Spinal cord (tissue), 10 donors: ENCODE measurements at places on chromosomes 6 and 20.
A peak's percentile ranks its signal among the peaks of the same experiment; 100 is the strongest.

DNA sequence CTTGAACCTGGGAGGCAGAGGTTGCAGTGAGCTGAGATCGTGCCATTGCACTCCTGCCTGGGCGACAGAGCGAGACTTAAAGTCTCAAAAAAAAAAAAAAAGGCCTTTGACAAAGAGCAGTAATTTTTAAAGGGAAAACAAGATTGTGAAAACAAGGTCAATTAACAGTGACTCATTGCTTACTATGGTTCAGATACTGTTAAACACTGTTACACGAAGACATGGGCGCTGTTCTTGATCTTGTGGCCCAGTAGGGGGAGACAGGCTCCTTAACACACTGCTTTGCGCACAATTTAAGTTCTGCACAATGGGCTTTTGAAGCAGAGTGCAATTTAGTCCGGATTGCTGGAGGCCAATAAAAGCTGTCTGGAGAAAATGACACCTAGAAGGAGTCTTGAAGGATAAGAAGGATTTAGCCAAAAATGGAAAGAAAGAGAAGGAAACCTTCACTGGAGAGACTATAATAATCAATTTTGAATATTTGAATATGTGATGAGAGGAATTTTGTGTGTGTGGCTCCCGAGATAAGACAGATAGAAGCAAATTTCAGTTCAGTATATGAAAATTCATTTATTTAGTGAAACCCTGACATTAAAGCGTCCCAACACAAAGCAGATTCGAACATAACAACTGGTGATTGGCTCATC is 6.0 kb upstream of the LATS1 start:
- DNase-seq = peak; percentile 77

GRCh38 chr20:43751167-43752050 is 24.6 kb upstream of the GTSF1L start:
- DNase-seq = no peak

DNA sequence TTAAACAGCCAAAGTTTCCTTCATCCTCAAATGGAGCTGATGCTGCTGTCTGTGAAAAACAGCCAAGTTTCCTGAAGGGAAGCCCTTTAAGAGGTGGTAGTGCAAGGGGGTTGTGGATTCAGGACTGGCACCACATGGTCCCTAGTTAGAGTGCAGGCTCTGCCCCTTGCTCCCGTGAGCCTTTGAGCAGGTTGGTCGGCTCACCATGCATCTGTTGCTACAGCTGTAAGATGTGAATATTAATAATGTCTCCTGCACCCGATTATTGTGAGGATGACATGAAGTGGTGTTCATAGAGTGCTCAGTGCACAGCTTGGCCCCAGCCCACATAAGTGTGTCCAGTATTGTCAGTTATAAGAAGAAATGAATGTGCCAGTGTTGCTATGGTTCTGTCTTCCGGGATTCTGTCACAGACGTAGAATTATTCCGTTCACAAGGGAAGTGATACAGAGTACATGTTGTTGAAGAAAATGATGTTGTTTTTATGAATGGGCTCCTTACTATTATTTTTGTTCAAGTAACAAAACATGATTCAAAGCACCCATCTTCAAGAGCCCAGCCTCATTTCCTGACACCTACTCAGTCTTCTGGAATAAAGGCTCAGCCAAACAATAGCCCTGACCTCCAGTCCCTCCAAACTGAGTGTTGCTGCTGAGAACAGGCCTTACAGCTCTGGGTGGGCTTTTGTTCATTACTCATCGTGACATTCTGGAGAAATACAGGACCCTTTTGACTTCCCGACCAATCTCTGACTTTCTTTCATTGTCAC is 2.9 kb upstream of the PKIG start:
- no peak for DNase-seq

- no peak for DNase-seq
These were observed 93.4 kb downstream of the MBOAT1 start for GRCh38 chr6:20118892-20119291.

GRCh38 chr6:148954934-148955333 is 208.1 kb downstream of the UST start:
- DNase-seq = no peak

- DNase-seq = no peak
These were observed 1.1 kb upstream of the ADIG start for GRCh38 chr20:38579921-38580320.

DNA sequence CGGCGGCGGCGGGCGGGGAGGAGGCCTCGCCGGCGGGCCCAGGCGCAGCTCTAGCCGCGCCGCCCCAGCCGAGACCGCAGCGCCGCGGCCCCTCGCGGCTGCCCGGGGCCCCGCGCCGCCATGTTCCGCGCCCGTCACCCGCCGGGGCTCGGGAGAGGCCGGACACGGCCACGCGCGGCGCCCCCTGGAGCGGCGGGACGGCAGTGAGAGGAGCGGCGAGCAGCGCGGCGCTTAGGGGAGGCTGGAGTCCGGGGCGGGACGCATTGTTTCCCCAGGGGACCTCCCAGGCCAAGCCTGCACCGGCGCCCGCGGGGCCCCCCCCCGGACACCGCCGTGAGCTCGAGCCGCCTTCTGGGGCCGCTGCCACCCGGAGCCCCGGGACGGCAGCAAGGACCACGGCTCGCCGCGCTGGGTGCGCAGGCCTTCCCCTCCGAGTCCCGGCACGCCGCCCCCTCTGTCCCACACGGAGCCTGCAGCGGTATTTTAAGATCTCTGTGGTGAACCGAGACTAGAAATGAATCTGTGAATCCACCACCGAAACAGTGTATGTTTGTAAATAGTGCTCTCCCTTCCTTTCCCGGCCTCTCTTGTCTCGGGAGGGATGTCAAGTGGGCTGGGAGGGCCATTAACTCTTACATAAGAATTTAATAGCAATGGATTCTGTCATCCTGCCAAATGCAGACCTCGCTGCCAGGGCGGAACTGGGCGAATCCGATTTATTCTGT is 424 bp upstream of the KIF13A start:
- peak; percentile 87 for DNase-seq

DNA sequence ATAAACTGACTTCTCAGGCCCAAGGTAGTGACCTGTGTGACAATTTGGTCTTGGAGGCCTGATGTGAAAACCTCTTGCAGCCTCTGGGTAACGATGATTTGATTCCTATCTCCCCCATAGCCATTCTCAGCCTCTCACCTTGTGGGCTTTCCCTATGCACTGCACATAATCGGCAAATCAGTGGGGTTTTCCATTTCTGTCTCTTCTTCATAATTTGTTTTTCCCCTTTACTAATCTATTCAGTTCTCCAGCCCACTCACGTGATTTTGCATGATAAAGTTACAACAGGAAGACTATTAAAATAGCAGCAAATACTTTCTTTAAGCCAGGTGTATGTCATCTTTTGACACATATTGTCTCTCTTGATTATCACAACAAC is 893.7 kb downstream of the TFAP2A start:
- no peak for DNase-seq

- DNase-seq = no peak
These were observed 424.4 kb upstream of the MARCKS start for GRCh38 chr6:113432521-113433334.

DNA sequence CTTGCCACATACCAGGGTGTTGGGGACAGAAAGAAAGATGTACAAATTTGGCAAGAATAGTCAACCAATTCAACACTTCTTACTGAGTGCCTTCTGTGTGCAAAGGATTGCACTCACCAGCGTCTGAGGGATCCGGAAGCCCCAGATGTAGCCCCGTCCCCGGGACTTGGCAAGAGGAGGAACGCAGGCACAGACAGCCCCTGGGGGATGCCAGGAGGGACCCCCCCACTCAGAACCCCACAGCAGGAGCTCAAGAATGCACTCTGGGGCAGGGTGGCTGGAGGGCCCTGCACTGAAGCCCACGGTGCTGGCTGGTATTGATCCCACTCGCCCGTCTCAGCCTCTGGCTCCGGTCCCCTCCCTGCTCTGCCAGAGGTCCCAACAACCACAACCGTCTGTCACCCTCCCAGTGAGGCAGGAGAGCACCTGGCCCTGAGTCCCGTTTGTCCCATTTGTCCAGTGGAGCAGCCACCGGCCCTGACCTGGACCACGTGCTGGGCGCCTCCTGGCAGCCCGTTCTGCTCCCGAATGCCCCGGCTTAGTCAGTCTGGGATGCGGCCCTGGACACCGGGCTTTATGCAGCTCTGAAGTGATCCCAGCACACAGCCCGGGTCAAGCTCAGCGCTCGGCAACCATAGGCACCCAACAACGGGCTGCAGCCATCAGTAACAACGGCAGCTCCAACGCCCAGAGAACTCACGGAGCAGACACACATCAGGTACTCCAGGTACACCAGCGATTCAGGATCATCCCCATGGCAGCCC is 128.7 kb downstream of the DLL1 start:
- DNase-seq = no peak

- DNase-seq = no peak
These were observed 13.8 kb upstream of the BMP7 start for GRCh38 chr20:57280221-57280620.

- DNase-seq = peak; percentile 48
These were observed 44.8 kb upstream of the IYD start for GRCh38 chr6:150324044-150324443.

DNA sequence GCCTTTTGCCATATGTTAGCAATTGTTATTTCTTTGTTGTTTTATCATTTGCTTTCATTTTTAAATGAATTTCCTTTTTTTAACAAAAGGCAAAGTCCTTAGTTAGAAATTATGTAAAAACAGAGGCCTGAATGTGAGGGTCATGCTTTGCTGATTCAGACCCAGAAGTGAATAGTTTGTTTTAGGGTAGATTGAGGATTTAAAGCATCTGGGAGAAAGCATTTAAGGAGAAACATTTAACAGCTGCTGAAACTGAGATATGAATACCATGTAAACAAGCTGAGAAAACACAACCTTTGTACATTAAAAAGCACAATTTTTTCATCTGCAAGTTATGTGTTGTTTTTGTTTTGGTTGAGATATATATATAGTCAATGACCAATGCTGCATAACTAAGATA is 8.0 kb downstream of the HTR1B start:
- no peak for DNase-seq

DNA sequence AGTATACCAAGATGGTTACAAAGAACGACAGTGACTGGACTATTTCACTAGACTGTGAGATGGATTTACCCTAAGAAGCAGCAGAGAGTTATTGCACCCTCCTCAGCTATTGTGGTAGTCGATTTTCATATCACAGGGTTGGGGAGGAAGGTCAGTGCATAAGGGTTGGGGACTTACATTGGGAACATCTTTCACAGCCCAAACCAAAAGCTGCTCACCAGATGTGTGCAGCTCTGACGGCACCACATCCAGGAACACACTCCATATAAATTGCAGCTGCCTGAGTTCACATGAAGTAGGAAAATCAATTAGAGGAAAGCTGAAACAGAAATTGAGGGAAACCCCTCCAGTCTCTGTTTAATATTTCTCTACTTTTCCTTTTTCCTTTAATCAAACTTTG is 470.5 kb upstream of the NRSN1 start:
- DNase-seq = no peak

GRCh38 chr20:51750770-51751388 is 17.3 kb downstream of the ATP9A start:
- DNase-seq = no peak

- no peak for DNase-seq
These were observed 25.7 kb downstream of the TPX2 start for GRCh38 chr20:31764641-31765305.

GRCh38 chr20:3669710-3670367 is 6.6 kb upstream of the GFRA4 start:
- no peak for DNase-seq

- no peak for DNase-seq
These were observed 31.9 kb downstream of the DCDC2 start for GRCh38 chr6:24325978-24326377.

- DNase-seq = peak; percentile 68
These were observed 28.9 kb downstream of the STX7 start for GRCh38 chr6:132483779-132484679.

DNA sequence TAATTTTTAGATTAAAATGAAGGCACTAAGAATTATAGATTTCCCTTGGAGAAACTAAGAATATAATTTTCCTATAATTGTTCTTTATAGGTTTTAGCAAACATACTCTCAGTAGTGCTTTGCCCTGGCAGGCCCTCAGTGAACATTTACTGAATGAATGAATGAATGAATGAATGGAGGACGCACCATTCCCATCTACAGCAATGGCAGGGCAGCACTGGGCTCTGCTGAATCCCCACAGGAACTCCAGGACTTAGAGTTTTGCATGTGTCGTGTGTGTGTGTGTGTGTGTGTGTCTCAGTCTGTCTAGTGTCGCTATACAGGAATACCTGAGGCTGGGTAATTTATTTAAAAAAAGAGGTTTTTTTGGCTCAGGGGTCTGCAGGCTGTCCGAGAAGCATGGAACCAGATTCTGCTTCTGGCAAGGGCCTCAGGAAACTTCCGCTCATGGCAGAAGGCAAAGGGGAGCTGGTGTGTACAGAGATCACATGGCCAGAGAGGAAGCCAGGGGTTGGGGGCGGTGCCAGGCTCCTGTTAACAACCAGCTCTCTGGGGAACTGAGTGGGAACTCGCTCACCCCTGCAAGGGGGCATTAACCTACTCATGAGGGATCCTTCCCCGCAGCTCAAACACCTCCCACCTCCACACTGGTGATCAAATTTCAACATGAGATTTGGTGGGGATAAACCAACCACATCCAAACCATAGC is 20.1 kb downstream of the RNASET2 start:
- no peak for DNase-seq

DNA sequence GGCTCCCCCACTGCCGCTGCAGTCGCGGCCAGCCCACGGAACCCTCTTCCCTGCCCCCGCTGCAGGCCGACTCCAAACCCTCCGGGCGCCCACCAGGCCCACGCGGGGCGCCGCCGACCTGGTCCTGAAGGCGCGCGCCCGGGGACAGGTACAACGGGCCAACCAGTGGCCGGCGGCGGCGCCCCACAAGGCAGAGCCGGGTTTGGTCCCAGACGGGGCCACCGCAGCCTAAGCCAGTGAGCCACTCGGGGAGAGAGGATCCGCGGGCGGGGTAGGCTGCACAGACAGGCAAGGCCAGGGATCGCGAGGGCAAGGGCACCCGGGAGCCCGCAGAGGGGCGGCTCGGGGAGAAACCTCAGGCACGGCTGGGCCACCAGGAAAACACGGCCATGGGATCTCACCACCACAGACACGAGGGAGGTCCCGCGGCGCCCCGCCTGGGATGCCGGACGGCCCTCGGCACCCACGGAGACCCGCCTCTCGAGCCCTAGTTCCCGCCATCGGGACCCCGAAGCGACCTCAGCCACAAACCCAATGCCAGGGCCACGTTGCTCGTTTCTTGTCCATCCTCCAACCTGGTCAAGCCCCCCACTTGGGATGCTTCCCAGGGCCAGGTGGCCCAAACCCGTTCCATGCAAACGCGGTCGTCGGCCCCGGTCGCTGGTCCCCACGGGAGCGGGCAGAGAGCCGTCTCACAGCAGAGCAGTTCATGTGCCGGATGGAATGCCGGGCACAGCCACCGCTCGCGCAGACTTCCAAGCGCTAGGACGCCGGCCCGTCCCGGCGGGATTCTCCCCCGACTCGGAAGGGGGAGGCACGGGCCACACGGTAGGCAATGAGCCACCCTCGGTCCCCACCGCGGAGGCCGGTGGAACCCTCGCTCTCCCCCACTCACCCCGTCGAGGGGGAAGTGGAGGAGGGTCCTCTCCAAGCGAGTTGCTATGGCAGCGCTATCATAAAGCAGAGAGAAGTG is 1956.6 kb upstream of the DEFB115 start:
- DNase-seq = no peak
